Stimulated activated CD4-positive, alpha-beta T cell treated with anti-CD3 and anti-CD28 coated beads, Interleukin-4, amount 100 ng/mL, for 24 hours (primary cell): ENCODE measurements at places on chromosomes 16 and 17.

GRCh38 chr17:73135766-73136165 is 29.0 kb upstream of the SSTR2 start:
- DNase-seq = no peak

DNA sequence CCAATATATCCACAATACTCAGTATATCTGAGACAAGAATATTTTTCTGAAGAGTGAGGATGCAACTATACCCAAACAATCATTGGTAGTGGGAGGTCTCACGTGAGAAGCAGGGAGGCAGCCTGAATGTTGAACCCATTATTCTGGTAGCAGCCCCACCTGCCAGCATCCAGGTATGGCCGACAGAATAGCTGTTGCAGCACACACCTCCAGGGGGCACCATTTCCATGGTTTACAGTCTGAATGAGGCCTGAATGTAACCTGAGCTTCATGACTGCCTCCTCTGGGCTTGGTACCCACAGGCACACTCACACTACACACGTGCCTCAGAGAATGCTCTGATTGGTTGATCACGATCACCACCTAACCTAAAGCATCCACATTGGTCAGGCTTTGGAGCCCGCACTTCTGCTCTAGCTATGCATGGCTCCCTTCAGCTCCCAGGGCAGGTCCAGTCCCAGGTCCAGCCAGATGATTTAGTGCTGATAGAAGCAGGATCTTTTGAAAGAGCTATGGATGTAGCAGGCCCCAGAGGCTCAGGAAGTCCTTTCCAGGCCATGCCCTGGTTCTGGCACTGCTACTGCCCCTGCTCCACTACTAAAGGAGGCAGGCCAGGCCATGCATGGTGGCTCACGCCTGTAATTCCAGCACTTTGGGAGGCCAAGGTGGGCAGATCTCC is 11.0 kb upstream of the CBFB start:
- DNase-seq = peak; percentile 90

DNA sequence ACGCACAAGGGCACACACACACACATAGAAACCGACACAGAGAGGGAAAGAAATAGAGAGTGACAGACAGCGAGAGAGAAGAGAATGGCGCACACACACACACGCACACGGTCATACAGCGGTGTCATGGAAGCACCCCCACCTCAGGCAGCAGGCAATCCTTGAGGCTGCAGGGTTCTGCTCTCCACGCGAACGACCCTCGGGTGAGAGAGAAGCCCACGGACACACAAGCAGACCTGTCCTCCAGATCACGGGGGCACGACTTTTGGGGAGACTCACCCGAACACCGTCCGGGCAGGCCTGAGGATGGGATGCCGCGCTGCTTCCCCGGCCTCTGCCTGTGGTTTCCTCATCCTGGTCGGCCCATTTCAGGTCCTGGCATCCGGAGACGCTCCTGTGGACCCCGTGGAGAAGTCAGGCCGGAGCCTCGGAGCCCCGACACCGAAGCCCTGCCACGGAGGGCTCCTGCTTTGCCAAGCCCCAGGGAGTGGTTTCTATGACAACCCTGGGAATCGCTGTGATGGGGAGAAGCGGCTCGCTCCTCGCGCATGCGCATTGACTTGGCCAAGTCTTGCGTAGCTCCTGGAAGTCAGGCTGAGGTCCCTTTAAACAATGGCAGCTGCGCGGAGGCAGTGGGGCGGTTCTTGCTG is 118.2 kb upstream of the KCNJ18 start:
- DNase-seq = peak; percentile 31

DNA sequence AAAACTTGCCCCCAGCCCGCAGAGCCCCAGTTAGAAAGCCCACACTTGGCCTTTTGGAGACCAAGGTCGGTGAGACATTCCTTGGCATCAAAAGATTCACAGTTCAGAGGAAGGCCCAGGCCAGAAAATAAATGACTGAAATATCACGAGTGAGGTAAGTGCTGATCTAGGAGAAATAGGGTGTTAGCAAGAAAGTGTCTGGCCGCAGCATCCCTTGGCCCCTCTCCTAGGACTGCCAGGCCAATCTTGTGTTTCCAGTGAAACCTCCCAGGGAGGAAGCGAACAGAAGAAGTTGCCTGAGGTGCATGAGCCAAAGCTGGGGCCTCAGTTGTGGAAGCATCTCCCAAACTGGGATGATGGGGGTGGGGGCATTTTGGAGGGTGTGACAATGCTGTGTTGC is 22.5 kb upstream of the NSMCE1 start:
- no peak for DNase-seq

- DNase-seq = peak; percentile 20
Measured at GRCh38 chr17:42459256-42459800, 650 bp downstream of the ATP6V0A1 start.

- peak; percentile 75 for DNase-seq
Measured at GRCh38 chr16:29994600-29995323, 655 bp downstream of the HIRIP3 start.
